ENCODE measurements at places on chromosomes 6 and 20.

DNA sequence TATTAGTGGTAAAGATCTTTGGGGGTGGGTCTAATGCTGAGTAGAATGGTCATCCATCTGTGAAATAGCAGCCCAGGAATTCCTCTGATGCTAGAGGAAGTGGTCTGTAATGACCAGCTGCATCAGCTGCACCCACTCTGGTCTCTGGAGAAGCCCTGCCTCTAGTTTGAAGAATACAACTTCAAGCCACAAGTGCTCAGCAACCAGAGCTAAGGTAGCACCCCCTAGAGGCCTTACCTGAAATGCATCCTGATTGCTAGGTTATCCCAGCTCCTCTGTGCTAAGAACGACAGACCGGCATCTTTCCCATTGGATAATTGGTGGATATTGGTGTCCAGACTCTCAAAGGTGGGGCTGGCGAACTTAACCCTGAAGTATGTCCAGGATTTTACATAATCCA is 58.2 kb downstream of the DNAH8 start:
- peak; percentile 16 for DNase-seq

DNA sequence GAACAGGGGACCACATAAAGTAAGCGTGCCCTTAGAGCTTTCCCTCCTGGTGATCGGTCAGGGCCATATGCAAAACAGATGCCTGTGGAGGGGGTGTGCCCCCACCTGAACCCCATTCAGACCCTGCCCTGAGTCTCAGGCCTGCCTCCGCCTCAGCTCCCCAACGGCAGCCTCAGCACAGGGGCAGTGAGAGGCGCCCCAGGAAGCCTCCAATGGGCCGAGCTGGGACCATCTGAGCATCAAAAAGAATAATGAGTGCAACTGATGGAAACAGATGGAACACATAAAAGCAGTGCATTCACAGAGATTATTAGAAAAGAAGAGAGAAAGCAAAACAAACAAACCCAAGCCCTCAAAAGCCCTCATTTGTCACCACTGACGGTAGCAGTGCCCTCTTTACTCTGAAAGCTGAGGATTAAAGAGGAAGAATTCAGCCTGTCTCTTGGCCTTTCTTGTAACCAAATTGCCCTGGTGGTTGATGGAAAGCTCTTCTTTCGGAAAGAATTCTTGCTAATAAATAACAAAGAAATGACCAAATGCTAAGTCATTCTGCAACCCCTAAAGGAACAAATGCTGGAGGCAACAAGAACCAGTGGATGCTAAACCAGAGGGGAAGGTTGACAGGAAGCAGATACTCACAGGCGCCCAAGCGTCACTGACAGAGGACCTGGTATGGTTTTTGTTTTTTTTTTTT is 6.8 kb downstream of the ADISSP start:
- no peak for DNase-seq

DNA sequence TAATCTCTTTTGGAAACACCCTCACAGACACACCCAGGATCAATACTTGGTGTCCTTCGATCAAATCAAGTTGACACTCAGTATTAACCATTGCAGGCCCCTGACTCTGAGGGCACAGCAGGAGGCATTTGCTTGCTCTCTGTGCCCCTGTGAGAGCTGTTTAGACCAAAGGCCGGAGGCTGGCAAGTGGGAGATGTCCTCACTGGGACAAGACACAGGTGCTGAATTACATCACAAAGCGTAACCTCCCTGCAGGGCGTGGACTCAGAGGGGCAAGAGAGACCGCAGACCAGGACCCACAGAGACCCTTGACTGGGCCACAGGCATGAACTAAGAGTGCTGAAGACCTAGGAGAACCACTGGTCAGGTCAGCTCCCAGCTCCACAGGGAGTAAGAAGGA is at the start of gene CST8:
CST8 (plus strand) TSS at position 301 of the 400 bp plus-strand sequence. CDS start 551 bp downstream, outside the sequence.
- no peak for DNase-seq

- DNase-seq: no peak
These were observed 318.6 kb upstream of the PTCHD4 start for GRCh38 chr6:48429610-48430009.

- no peak for DNase-seq
These were observed 657.5 kb upstream of the GJE1 start for GRCh38 chr6:141475259-141475658.

DNA sequence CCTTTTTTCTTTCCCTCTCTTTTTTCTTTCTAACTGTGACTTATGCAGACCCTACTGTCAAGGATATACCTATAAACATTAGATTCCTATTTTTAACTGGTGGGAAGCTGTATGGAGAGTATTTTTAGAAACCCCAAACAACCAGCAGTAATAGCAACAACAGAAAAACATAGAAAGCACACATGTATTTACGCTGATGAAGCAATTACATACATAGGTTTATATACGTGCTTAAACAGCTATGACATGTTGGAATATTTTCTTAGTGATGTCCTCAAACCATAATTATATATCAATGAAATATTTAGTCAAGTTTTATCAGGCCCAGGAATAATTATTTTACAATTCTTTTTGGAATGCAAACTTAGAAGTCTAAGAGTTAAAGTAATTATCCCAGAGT is 294.3 kb upstream of the SOX4 start:
- DNase-seq: no peak

GRCh38 chr20:1118004-1118335 is 432 bp upstream of the PSMF1 start:
- no peak for DNase-seq

DNA sequence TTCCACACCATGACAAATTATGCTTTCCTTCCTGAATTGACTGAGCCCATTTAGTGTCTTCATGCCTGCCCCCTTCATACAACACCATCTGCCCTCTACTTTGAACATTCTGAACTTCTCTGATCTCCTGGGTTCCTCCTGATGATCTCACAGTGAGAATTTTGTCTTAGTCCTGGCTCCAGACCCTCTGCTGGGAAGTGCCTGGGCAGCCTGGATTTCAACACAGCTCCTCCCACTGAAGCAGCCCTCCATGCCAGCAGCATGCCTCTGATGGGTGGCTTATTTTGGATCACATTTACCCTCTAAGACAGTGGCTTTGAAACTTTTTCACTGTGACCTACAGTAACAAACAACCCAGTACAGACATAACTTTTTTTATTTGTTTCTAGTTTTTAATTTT is 41.5 kb downstream of the DSE start:
- DNase-seq: no peak

- no peak for DNase-seq
These were observed 3.5 kb downstream of the SIRPA start for GRCh38 chr20:1898482-1899240.

DNA sequence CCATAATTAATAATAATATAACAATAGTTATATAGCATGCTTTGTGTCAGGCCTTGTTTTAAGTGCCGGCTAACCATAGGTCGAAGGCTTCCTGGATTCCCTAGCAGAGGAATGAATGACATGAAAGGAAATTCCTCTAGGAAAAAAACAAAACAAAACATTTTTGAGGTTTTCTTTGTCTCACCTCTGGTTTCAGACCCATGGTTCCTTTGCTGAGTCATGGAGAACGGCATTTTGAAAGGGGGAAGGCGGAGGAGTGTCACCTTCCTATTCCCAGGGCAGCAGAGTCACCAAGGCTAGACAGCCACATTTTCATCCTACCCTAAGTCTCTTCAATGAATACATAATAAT is 25.3 kb upstream of the CCND3 start:
- DNase-seq: peak; percentile 51

GRCh38 chr6:159777240-159777904 is 12.0 kb downstream of the TCP1 start:
- peak; percentile 6 for DNase-seq

DNA sequence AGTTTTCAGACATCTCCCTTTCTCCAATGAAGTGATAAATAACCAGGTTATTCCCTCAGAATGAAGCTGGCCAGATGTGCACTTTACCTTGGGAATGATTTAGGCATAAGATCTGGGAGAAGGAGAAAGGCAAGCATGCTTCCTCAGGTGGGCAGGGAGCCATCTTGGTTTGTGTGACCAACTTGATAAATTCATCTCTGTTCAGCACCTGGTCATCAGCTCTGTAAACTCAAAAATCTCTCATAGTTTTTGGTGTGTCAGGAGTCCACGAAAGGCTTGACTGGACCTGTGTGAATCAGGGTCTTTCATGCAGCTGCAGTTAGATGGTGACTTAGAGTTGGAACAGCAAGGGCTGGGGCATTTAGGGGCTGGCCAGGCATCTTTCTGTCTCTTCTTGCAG is 24.5 kb downstream of the ENPP1 start:
- DNase-seq: no peak

GRCh38 chr6:31490115-31490873 is 7.7 kb upstream of the MICB start:
- DNase-seq: no peak

DNA sequence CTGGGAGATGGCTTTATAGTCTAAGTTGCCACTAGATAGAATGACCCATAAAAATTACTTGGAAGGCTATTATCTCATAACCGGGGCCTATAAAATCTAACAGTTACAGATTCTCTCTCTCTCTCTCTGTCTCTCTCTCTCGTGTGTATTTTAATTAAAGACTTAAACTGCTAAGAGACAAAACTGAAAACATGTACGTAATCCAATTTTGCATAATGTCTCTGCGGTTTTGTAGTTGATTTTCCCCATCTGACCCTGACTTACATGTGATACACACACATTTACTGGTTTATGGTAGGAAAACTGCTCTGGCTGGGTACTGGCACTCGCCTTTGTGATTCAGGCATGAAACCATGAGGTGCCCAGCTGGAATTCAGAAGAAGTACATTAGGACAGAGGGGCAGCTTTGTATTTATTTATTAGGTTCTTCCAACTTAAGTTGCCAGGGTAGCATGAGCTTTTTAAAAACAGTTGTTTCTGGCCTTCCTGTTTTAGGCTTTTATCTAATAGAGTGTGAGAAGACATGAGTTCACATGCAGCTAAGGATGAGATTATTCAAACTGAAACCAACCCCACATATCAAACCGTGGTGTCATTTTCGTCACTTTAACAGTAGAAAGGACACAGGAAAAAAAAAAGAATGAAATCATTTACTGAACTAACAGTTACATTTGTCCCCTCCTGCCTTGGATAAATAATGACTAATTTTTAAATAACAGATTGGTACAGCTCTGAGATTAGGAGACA is 182.5 kb downstream of the GMPR start:
- no peak for DNase-seq

- no peak for DNase-seq
These were observed 68.4 kb downstream of the RREB1 start for GRCh38 chr6:7176208-7176607.

GRCh38 chr6:44386929-44387345 is 569 bp upstream of the CDC5L start:
- DNase-seq: no peak

DNA sequence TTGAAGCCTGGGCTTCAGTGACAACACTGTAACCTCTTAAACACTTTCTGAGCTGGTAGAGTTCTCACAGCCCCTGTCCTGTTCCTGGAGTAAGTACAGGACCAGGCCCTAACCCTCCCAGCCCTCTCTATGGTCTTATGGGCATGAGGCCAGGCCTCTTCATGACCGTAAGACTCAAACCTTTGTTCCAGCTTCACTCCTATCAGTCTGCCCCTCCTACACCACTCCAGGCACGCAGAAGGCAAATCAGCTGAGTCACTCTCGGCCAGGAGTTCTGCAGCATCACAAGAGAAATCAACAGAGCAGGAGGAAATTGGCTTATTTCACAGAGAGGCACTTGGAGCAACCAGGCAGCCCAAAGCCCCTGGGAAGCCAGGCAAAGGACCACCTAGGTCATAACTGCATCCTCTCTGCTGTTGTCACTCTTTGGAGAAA is 25.3 kb upstream of the CHD6 start:
- DNase-seq: peak; percentile 16

DNA sequence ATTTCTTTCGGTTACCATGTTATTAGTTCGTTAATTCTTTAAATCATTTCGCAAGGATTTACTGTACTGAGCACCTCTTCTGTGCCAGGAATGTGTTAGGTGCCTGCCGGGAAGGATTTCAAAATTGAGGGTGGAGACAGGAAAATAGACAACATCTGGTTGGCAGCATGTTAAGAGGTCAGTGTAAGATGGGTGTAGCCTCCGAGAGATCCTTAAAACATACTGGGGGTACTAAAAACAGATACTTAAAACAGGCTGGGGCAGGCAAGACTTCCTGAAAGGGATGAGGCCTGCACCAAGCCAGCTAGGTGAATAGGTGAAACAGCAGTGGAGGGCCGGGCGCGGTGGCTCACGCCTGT is 178.0 kb upstream of the SGK1 start:
- DNase-seq: no peak

- no peak for DNase-seq
These were observed 71.2 kb downstream of the HIVEP1 start for GRCh38 chr6:12083302-12083701.

DNA sequence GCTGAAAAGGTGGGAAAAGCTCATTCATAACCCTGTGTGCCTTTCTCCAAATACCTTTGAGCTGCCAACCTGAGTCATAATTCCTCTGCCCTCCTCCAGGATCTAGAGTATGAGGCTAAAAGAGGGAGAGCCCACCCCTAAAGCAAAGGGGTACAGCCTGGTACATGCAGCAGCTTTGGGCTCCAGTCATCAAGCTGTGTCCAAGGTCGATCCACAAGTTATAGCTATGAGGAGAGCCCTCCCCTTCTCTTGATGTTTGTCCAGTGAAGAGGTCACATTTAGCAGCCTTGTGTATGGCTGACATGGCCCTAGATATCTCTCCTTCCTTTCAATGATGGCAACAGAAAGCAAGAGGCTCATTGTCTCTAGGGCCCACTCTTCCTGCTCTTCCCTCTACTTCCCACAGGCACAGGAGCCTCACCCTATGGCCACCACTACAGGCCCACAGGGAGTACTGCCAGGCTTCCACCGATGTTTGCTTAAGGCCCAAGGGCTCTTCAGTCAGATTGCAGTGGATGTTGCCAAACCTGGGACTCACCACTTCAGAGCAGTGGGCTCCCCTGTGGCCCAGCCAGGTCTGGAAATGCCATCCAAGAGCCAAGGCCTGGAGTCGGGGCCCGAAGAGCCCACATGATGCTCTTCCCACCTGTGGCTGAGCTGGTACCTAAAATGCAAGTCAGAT is 176.8 kb downstream of the CD83 start:
- DNase-seq: no peak

DNA sequence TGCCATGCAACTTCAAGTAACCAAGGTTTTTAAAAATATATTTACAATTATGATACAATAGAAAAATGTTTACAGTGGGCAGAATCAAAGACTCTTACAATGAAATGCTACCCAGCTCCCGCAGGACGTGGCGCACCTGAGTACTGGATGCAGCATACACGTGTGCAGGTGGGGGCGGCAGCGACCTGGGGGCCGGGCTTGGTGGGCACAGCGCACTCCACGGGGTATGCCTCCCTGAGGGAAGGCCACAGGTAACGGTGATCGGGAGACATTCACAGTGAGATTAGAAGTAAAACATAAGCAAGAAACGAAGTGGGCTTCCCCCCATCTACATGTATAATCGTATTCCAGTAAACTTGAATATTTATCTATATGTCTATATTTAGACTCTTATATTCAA is 54.2 kb downstream of the WDR27 start:
- DNase-seq: no peak
